ENCODE measurements at places on chromosomes 1 and 21. TPM values are rescaled to one million over a fixed set of nuclear protein-coding genes. Genes with fewer than 3 reads are reported as not detected.

NHLH1 gene
- total RNA-seq = 0.09 TPM

SPRR2E gene
- total RNA-seq = not detected

CBR3 gene
- 2.6 TPM for total RNA-seq

HHIPL2 gene
- 0.09 TPM for total RNA-seq

CHRM3 gene
- total RNA-seq = 2.9 TPM

TTC39A gene
- 70.1 TPM for total RNA-seq

LRRIQ3 gene
- 1.6 TPM for total RNA-seq

DDAH1 gene
- 73.1 TPM for total RNA-seq

REG4 gene
- total RNA-seq = not detected

LCE3D gene
- not detected for total RNA-seq

HTR6 gene
- not detected for total RNA-seq

GUCA2B gene
- not detected for total RNA-seq
